ENCODE measurements at places on chromosomes 5 and 9.

DNA sequence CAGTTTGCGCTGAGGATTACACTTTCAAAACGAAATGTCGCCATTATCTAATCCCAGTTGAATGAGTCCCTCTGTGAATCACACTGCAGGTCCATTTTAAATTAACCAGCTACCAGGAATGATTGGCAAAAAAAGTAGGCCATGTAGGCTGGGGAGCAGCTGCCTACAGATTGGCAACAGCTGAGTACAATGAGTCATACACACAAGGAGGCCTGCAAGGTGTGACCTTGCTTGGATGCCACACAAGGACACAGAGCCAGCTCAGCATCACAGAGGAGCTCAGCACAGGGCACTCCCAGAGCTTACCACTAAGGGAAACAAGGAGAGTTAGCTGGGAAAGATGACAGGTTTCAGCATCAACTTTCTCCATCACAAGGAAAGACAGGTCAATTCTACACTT is 12.9 kb downstream of the HAVCR1 start:
- no peaks in the 10 kb centered on the region for H3K36me3 ChIP-seq
- DNase-seq = no peak
- H3K4me1 ChIP-seq = no peaks in the 10 kb centered on the region
- peaks cover 2% of the 10 kb centered on the region for H3K27me3 ChIP-seq

- DNase-seq = no peak
- H3K4me1 ChIP-seq = no peaks in the 10 kb centered on the region
- H3K4me3 ChIP-seq = no peak overlapping the region
- H3K27me3 ChIP-seq = peaks cover 12% of the 10 kb centered on the region
Observed at GRCh38 chr5:15116996-15117395, 245.4 kb upstream of the ANKH start.

DNA sequence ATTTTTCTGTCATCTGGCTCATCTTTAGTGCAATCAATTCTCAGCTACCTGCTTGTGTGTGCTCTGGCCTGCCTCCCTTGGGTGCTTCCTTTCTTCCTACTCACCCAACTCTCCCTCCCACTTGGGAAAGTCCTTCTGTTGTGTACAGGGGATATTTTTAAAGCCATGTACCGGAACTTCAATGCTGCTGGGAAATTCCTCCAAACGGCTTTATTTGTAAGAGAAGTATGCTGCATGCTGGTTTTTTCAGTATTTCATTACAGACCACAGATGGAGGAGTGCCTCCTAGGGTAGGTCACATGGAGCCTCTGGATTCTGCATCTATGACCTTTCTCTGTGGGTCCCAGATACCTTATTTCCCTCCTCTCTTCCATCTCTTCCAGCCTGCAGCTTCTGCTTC is 5.4 kb upstream of the HMHB1 start:
- no peak for DNase-seq
- peaks cover 26% of the 10 kb centered on the region for H3K4me1 ChIP-seq
- no peaks in the 10 kb centered on the region for H3K36me3 ChIP-seq

DNA sequence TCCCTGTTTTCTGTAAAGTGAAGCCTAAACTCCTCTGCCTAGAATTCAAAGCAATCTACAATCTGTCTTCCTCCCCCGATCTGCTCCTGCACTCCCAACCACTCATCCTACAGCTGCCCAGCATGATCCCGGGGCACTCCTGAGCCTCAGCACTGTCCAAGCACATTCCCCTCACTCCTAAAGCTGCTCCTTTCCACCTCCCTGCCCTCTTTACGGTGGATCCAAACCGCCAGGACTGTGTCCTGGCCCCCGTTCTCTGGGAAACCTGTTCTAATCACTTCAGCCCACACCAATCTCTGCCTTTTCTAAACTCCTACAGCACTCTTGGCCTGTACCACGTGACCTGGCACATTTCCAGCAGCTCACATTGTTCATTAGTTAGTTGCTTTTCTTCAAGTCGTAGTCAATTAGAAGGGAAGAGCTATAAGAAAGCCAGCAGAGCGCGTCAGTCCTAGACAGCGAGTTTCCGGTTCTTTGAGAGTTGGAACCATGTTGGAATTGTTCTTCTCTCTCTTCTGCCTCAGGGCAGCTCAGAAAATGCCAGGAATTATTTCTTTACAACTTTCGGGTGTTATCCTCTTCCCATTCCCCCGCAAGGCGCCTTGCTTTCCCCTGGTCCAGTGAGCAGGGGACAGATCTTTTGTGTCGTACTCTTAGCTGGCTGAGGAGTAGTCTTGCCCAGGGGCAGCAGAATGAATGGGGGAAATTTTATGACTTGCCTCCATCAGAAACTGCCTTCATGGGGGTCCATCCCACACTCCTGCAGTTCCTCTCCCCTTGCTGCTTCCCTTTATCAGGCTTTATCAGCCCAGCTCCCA is 60.7 kb downstream of the NRG2 start:
- DNase-seq = peak; percentile 83
- peaks cover 15% of the 10 kb centered on the region for H3K4me1 ChIP-seq
- no peaks in the 10 kb centered on the region for H3K36me3 ChIP-seq

GRCh38 chr5:178768371-178769260 is 38.2 kb upstream of the ZNF354A start:
- no peak overlapping the region for H3K4me3 ChIP-seq
- no peaks in the 10 kb centered on the region for H3K36me3 ChIP-seq
- H3K4me1 ChIP-seq = no peaks in the 10 kb centered on the region
- no peaks in the 10 kb centered on the region for H3K27me3 ChIP-seq

- H3K4me3 ChIP-seq = no peak overlapping the region
- no peaks in the 10 kb centered on the region for H3K27me3 ChIP-seq
- peak; percentile 87 for DNase-seq
- peaks cover 16% of the 10 kb centered on the region for H3K4me1 ChIP-seq
- H3K36me3 ChIP-seq = peaks cover 6% of the 10 kb centered on the region
- H3K27ac ChIP-seq = no peak overlapping the region
Observed at GRCh38 chr9:79570448-79571308, 1.1 kb upstream of the TLE4 start.

- H3K36me3 ChIP-seq = no peaks in the 10 kb centered on the region
- no peaks in the 10 kb centered on the region for H3K27me3 ChIP-seq
- no peak for DNase-seq
- no peaks in the 10 kb centered on the region for H3K4me1 ChIP-seq
- H3K27ac ChIP-seq = no peak overlapping the region
Observed at GRCh38 chr9:102975251-102975650, 19.9 kb upstream of the CYLC2 start.

DNA sequence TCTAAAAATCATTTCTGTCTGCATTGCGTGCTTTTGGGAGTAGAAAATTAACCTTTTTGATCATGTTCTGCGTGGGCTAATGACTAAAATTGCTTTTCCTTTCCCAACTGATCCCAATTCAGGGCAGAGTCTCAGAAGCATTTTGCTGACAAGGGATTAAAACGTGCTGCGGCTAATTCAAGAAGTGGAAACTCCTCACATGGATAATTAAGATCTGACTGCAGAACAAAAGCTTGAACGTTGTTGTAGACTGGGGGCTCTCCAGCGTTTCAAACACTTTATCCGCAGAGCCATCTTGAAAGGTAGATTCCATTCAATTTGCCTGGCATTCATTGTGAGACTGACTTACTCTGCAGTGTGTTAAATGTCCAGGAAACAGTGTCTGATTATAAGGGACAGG is 485.3 kb upstream of the DMAC1 start:
- DNase-seq = no peak
- no peak overlapping the region for H3K4me3 ChIP-seq
- no peaks in the 10 kb centered on the region for H3K36me3 ChIP-seq
- peaks cover 3% of the 10 kb centered on the region for H3K27me3 ChIP-seq

GRCh38 chr5:34604119-34604675 is 51.9 kb upstream of the RAI14 start:
- H3K4me1 ChIP-seq = peaks cover 16% of the 10 kb centered on the region
- no peaks in the 10 kb centered on the region for H3K27me3 ChIP-seq
- no peaks in the 10 kb centered on the region for H3K36me3 ChIP-seq
- H3K4me3 ChIP-seq = no peak overlapping the region
- DNase-seq = no peak

DNA sequence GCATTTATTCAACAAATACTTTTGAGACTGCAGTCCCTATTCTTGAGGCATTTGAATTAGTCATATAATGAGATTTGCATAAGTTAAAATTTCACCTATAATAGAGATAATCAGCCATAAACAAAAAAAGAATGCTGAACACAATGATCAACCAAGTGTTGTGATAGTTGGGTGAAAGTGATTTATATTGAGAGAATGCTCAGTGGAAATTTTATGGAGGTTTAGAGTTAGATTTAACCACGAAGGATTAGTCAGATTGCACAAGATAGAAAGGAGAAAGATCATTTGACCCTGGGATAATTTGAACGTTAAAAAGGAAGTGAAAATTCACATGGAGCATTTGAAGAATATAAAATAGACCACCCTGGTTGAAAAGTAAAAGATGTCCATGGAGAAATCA is 356.2 kb downstream of the NPR3 start:
- no peaks in the 10 kb centered on the region for H3K36me3 ChIP-seq
- DNase-seq = no peak
- H3K27me3 ChIP-seq = no peaks in the 10 kb centered on the region
- H3K4me1 ChIP-seq = no peaks in the 10 kb centered on the region
- no peak overlapping the region for H3K27ac ChIP-seq

DNA sequence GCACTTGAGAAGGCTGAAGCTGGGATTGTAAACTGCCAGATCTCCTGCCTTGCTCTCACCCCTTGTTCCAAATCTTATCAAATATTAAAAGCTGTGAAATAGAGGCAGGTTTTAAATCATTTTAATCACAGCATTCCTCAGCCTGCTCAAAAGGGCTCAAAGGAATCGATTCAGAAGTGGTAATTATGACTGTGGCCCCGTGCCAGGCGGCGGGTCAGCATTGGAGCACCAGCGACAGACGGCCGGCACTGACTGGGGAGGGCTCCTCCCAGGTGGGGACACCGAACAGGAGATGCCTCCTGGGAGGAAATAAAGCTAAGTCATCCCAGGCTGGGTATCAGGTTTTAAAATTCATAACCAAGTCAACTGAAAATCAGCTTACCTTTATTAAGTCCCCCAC is 66.7 kb downstream of the KCNIP1 start:
- H3K4me1 ChIP-seq = peaks cover 26% of the 10 kb centered on the region
- no peak for DNase-seq
- no peaks in the 10 kb centered on the region for H3K27me3 ChIP-seq
- no peaks in the 10 kb centered on the region for H3K36me3 ChIP-seq

DNA sequence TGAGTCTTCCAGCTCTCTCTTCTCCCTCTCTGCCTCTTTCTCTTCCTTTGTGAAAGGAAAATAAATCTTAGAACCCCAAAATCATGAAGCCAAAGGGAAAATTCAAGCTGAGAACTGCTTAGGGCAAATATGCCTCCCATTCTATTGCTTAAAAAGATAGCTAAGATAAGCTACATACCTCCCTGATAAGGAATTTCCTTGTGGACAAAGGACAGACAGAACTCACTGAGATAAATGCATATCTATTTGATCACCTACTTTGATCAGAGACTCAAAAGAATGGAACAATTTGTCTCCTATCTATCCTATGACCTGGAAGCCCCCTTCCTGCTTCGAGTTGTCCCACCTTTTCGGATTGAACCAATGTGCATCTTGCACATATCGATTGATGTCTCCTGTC is 220.6 kb upstream of the NMUR2 start:
- no peaks in the 10 kb centered on the region for H3K36me3 ChIP-seq
- no peaks in the 10 kb centered on the region for H3K4me1 ChIP-seq
- no peak overlapping the region for H3K4me3 ChIP-seq

DNA sequence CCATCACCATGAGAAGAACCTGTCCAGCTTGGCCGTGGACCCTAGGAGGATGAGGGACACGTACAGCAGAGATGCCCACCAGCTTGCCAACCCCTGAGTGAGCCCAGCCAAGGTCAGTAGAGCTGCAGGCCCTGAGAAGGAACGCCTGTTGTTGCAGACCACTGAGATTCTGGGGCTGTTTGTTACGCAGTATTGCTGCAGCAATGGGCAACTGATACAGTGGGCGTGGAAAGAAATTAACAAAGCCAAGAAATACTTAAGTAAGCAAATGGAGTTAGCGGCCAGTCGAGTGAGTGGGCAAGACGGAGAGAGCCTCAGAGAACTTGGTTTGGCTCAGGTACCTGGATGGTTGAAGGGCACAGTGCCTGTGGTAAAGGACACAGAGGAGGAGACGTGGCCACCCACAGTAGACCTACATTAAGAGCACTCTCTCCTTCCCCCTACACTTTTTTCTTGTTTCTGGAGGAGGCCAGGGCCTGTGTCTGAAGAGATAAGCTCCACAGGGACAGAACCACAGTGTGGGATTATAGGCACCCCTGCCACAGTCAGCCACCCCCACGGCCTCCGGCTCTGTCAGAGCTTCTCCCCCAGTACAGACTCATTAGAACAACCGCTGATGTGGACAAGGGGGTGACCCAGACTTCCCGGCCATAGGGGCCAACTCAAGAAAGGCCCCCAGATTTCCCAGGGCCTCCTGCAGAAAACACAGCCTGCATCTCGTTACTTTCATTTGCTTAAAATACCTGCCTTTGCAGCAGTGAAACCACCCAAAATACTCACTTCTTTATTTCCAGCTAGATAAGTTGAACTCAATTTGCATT is 40.1 kb upstream of the GRHPR start:
- no peak for DNase-seq
- H3K27ac ChIP-seq = no peak overlapping the region
- peaks cover 3% of the 10 kb centered on the region for H3K27me3 ChIP-seq
- no peaks in the 10 kb centered on the region for H3K36me3 ChIP-seq
- no peak overlapping the region for H3K4me3 ChIP-seq

DNA sequence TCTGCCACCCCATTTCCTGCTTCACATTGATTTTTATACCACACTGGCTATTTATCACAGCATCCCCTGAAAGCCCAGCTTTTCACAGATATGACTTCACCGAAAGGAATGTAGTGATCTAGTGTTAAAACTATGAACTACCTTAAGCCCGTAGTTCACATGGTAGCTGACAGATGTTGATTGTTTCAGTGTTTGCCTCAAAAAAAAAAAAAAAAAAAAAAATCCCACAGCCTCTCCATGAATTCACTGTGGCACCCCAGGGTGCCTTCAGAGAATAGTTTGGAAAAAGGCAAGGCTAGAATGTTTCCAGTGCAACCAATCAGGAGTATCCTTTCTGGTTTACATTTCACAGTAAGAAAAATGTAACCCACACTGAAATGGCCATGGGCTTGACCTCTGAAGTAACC is 37.1 kb downstream of the GLIS3 start:
- peak overlapping the region; percentile 75 for H3K27ac ChIP-seq
- no peaks in the 10 kb centered on the region for H3K27me3 ChIP-seq
- DNase-seq = no peak
- H3K36me3 ChIP-seq = no peaks in the 10 kb centered on the region
- H3K4me3 ChIP-seq = no peak overlapping the region
- H3K4me1 ChIP-seq = peaks cover 49% of the 10 kb centered on the region
